ENCODE measurements at places on chromosomes 6 and 20.

GRCh38 chr6:3777730-3778461 lies 26.4 kb upstream of the PXDC1 start:
- no peak for DNase-seq

GRCh38 chr6:17679726-17680125 lies 27.0 kb downstream of the NUP153 start:
- no peak for DNase-seq

DNA sequence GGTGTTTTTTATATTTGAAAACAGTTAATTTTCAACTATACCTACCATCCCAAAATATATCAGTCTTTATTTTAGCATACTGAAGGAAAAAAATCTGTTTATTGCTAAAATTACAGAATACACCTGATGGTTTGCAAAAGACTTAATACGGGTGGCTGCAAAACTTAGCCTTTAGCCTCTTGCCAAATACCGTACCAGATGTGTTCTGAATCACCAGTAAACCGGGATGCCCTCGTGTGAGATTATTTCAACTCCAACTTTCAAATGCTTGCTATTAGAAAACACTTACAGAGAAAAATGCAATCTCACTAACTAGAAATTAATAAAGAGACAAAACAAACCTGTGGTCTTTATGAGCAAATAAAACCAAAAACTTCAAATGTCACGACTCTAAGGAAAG lies 36.0 kb downstream of the REV3L start:
- no peak for DNase-seq

GRCh38 chr20:57211908-57212533 lies 54.4 kb downstream of the BMP7 start:
- no peak for DNase-seq

GRCh38 chr20:496126-496696 lies 33.9 kb upstream of the TBC1D20 start:
- no peak for DNase-seq

- DNase-seq = peak; percentile 50
Observed at GRCh38 chr20:38109591-38110524, 55.2 kb downstream of the TGM2 start.
